Muscle of arm (tissue), 14 donors: ENCODE measurements at places on chromosomes 6 and 20. TPM values are rescaled to one million over a fixed set of nuclear protein-coding genes. Genes with fewer than 3 reads are reported as not detected.

Gene MRPL2
- 51.9 TPM for polyA plus RNA-seq

Gene SLC2A10
- 22.1 TPM for polyA plus RNA-seq

Gene KCNQ2
- 3.8 TPM for polyA plus RNA-seq

Gene HLA-DPA1
- 19.5 TPM for polyA plus RNA-seq

Gene SNAP25
- 11.7 TPM for polyA plus RNA-seq

Gene C6orf120
- 41.0 TPM for polyA plus RNA-seq

Gene WFDC12
- not detected for polyA plus RNA-seq

Gene ERVFRD-1
- 0.09 TPM for polyA plus RNA-seq

Gene ZNF391
- polyA plus RNA-seq = 6.8 TPM

Gene GRM1
- 0.17 TPM for polyA plus RNA-seq

Gene LST1
- polyA plus RNA-seq = 4.3 TPM

Gene SCUBE3
- polyA plus RNA-seq = 0.78 TPM

Gene SYNDIG1
- 4.0 TPM for polyA plus RNA-seq

Gene TMEM30A
- 67.6 TPM for polyA plus RNA-seq

Gene LY6G6F
- not detected for polyA plus RNA-seq

Gene PABPC1L
- 10.1 TPM for polyA plus RNA-seq

Gene GSTA3
- polyA plus RNA-seq = 0.16 TPM

Gene CST5
- not detected for polyA plus RNA-seq

Gene FAM83B
- polyA plus RNA-seq = 8.1 TPM

Gene PTGIS
- polyA plus RNA-seq = 34.6 TPM

Gene EPHA7
- not detected for polyA plus RNA-seq

Gene FAM162B
- 7.3 TPM for polyA plus RNA-seq

Gene DBNDD2
- polyA plus RNA-seq = 19.2 TPM

Gene TCP11
- polyA plus RNA-seq = not detected

Gene IRF4
- polyA plus RNA-seq = not detected

Gene FAM209B
- polyA plus RNA-seq = not detected

Gene GJE1
- not detected for polyA plus RNA-seq

Gene MRS2
- 21.0 TPM for polyA plus RNA-seq

Gene SPACA1
- polyA plus RNA-seq = not detected

Gene TTBK1
- polyA plus RNA-seq = 0.05 TPM

Gene PDE10A
- 12.7 TPM for polyA plus RNA-seq

Gene HCRTR2
- not detected for polyA plus RNA-seq

Gene FABP7
- 0.42 TPM for polyA plus RNA-seq

Gene C6orf141
- 5.7 TPM for polyA plus RNA-seq

Gene PDYN
- not detected for polyA plus RNA-seq

Gene SCRT2
- not detected for polyA plus RNA-seq

Gene TBC1D32
- 7.5 TPM for polyA plus RNA-seq

Gene GUCA1A
- polyA plus RNA-seq = not detected

Gene C6orf163
- polyA plus RNA-seq = 4.3 TPM

Gene ZNF343
- 7.9 TPM for polyA plus RNA-seq

Gene BMP5
- polyA plus RNA-seq = 13.0 TPM

Gene ABHD16B
- not detected for polyA plus RNA-seq
